ENCODE measurements at places on chromosomes 2 and 18.

DNA sequence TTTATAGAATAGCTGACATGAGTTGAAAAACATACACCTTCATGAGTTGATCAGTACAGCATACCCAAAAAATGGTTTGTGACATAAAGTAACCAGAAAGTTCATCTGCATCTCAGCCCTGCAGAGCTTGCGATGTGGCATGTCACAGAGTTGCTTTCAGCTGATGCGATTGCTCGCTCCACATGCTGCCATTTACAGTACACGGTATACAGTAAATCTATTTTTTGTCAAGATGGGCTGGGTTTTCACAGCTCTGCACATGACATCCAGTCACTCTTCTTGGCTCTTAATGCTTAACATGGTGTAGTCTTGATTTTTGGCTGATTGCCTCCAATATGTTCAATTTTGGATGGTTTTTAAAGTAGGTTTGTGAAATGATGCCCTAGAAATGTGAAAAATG is 811.9 kb downstream of the SATB2 start:
- DNase-seq: no peak

DNA sequence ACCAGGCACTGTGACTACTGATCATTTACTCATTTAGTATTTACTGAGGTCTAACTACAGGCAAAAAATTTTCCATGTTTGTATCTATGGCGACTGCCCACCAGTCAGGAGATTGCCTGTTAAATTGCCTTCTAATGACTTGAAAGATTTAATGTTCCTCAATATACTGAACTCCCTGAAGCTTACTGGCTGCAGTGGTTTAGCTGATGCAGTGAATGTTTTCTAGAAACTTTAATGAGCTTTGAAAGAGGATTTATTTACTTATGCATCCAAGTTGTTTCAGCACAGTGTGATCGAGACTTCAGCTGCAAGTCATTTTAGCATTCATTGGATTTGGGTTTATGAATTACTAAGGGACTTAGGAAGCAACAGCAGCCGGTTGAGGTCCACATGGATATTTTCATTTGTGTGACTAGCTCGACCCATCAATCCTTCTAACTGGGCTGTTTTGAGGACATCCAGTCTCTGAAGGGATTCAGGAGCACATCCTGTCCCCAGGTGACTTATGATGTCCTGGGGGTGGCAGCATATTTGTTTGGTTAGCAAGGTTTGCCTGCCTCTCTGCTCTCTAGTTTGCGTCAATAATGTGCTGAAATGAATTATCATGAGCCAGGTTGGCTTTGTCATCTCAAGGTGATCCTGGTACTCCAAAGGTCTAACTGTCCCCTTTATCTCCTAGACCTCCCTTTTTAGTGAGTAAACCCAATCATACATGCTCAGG is 26.8 kb downstream of the ACMSD start:
- DNase-seq: no peak

GRCh38 chr2:109516445-109517117 is 97.2 kb downstream of the SEPTIN10 start:
- DNase-seq: peak; percentile 88

DNA sequence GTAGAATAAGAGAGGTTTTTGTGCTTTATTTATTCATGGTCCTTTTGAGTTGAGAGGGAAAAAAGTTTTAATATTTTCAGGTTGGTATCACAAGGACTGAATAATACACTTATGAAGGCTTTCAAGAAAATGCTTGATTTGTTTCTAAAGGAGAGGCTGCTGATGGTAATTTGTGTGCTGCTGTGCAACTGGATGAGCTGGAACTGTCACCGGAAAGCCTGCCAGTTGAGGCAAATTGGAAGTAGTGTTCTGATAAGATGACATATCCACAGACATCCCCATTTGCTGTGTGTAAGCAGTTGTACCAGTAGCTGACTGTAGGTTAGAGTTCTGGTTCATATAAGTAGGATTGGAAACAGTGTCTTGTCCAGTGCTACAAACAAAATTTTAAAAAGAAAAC is 21.6 kb upstream of the CACNB4 start:
- no peak for DNase-seq

DNA sequence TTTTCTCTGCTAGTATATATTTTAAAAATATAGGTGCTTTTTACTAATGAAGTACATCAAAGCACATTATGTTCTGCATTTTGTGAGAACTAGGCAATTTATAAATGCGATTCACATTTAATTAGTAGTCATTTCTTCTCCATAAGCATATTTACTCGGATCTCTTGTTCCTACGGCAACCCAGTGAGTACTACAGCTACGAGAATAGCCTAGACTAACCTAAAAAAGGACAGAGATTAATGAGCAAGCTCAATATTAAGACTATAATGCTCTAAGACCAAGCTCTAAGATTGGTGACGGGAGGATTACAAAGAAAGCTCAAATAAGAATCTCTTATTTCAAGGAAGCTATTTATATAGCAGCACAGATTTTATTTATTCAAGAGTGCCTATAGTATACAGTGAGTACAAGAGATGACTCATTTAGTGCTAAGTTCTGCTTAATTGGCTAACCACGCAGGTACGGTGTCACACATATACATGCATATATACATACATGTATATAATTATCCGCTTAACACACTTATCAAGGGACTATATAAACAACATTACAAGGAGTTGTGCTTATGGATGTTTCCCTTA is 364.7 kb downstream of the GPD2 start:
- DNase-seq: no peak

- DNase-seq: no peak
These were observed 496.1 kb upstream of the RAB6C start for GRCh38 chr2:129483366-129483765.

GRCh38 chr2:67503066-67503795 is 106.1 kb downstream of the ETAA1 start:
- DNase-seq: no peak

GRCh38 chr2:77001895-77002294 is 520.3 kb downstream of the LRRTM4 start:
- no peak for DNase-seq

DNA sequence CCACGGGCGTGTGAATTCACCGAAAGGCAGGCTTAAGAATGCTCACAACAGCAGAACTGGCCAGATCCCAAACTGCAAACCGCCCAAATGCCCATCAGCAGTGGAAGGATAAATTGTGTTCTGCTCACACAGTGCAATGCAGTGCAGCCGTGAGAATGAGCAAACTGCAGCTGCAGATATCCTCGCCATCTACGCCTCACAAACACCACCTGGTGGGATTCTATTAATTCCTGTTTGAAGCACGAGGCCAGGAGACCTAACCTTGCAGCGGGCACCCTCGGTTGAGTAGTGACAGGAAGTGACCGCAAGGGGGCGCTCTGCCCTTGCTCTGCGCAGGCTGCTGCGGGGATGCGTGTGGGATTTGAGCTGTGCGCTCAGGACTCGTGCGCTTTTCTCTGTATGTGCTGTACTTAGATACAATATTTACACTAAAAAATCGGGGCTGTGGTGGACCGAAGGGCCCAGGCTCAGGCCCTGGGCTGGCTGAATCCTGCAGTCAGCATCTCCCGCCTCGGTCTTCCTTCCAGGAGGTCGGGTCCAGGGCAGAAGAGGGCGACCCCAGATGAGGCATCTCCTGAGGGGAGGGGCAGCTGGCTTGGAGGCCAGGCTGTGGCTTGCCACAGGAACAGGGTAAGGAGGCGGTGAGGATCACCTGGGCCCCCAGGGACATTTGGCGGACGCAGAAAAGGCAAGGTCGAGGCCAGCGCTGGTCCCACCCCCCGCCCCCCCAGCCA is 19.8 kb upstream of the PDIA6 start:
- peak; percentile 88 for DNase-seq

DNA sequence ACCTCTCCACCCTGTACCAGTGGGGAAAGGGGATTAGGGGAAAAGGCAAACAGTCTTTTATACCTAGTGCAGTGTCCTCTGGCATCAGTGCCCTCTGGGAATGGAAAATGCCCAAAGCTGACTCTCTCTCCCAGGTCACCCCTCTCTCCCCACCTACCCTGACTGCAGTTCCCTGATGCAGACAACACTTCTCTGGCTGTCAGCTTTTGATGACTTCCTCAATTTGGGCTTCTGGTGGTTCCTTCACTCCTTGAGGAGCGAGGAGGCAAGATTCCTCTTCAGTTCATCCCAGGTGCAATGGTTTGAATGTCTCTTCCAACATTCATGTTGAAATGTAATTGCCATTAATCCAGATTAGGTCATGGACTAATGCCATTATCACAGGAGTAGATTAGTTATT is 19.7 kb upstream of the PPM1B start:
- DNase-seq: no peak

DNA sequence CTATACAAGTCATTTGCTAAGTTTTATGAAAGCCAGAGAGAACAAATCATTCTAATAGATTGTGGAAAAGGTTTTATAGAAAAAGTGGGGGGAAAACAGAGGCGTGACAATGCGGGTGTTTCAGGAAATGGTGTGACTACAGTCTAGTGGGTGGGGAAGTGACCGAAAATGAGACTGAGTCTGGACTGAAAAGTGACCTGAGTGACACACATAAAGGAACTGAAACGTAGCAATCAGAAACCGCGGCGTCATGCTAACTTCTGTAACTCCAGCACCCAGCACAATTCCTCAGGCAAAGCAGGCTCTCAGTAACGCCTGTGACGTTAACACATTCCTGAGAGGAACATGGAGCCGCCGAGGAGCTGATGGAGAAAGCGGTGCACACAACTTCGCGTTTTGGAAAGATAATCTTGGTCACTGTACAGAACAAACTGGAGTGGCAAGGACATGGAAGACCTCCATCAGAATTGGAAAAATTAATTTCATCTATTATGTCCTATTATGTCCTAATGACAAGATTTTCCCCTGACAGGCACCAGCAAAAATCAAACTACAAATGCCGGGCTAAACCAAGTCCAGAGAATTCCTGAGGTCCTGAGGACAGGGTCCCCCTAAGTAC is 1.4 kb upstream of the CD226 start:
- no peak for DNase-seq

GRCh38 chr18:77676910-77677309 is 427.3 kb downstream of the GALR1 start:
- DNase-seq: no peak

DNA sequence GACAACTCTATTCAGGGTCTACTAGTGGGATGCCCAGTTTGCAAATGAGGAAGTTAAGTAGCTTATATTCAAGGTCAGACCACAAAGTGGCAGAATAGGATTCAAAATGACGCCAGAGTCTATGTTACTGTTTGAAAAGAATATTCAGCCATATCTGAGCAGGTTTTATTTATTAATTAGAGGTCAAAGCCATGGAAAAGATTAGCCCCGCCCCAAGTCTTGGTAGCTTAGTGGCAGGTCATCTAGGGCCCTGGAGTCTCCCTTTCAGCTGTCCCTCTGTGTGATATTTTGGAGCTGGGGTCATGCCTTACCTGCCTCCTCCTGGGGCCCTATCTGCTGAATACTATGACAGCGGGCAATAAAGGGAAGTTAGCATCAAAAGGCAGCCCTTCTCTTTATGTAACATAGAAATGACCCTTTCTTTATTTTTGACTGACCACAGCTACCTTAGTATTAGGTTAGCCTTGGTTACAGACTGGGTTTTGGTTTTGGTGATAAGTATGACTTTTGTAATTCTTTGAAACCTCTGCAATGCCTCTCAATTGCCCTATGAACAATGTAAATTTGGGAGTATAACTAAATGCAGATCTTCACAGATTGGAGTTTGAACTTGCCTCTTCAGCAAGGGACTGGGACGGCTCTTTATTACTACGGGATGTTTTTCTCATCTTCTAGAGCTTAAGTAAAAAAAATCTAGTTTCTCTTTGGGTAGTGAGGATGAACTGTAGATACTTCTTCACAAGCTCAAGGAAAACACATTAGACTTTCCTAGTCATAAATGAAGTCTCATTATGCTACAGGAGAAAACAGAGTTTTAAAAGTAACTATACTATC is 153.0 kb upstream of the ITGA4 start:
- DNase-seq: no peak

DNA sequence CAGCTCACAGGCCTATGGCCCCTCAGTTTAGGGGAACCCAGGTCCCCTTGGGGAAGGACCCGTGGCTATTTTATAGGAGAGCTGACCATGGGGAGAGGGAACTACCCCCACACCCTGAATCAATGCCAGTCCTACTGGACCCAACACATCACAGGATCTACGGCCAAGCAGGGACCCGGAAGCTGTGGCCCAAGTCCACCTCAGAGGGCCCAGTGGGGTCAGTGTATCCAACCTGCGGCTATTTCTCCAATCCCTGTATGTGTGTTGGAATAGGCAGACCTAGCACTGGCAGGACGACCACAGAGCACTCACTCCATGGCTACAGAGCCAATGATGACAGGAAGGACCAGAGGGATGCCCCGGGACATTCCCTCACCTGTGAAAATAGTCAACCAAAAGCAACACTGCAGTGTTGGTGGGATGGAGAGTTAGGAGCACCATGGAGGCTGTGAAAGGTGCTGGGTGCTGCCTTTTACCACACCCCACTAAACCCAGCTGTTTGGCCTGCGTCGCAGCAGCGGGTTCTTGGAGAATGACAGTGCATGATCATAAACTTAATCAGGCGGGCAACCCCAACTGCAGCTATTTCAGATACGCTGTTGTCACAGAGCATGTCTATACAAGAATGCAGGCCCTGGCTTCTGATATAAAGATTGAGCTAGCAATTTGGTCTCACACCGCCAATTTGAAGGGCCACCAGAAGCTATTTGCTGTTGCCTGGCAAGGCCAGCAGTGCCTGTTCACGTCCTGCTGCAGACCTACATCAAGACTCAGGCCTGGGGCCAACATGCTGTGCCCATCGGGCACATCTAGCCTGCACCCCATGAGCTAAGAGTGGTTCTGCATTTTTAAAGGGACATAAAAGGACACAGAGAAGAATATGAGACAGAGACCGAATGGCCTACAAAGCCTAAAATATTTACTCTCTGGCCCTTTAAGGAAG is 110.4 kb downstream of the EIPR1 start:
- DNase-seq: no peak

- no peak for DNase-seq
These were observed 66.5 kb downstream of the TSPYL6 start for GRCh38 chr2:54189539-54189938.

DNA sequence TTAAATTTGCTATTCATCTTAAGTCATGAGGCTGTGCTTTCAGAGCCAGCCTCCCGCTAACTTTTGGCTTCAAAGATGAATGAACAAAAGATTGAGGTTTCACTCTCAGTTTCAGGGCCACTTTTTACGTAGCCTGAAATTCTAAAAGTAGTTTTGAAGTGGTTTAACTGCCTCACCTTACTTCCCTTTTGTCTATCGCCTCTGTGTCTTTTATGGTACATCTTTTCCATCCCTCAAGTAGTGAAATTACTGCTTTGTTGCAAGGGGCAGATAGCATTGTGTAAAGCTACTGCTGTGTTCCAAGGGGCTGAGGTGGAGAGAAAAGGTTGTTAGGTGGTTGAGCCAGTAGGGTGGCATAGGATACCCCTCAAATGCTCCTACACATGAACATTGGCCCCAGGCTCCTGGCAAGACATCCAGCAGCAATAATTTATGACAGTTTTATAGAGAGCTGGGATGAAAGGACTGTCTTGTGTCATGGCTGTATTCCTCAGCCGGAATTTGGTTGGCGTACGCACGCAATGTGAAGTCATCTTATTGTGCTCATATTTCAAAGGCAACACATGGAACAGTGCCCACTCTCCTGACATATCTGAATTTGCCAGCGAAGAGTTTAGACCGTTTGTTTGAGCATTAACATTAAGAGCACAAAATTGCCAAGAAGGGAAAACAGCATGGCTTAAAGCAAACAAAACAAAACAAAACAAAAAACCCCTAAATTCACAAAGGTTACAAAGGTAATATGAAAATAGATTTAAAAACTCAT is 32.2 kb downstream of the QPCT start:
- DNase-seq: no peak

GRCh38 chr18:79548077-79548450 is 131.5 kb upstream of the CTDP1 start:
- no peak for DNase-seq

Measured in A549 (cell line).